ENCODE measurements at places on chromosomes 4 and X. TPM values are rescaled to one million over a fixed set of nuclear protein-coding genes. Genes with fewer than 3 reads are reported as not detected.

GUCY1A1 gene
- 0.08 TPM for total RNA-seq

NDST4 gene
- total RNA-seq: not detected

MGST2 gene
- total RNA-seq: 1.4 TPM

PRKG2 gene
- 0.15 TPM for total RNA-seq

SMAD1 gene
- 7.4 TPM for total RNA-seq

CCKAR gene
- not detected for total RNA-seq

MAGEC3 gene
- total RNA-seq: not detected

BMX gene
- total RNA-seq: 0.53 TPM

ARSJ gene
- total RNA-seq: 22.5 TPM

STATH gene
- total RNA-seq: not detected

GAGE1 gene
- total RNA-seq: not detected

PAPSS1 gene
- 124 TPM for total RNA-seq

AFF1 gene
- total RNA-seq: 8.3 TPM

AVPR2 gene
- total RNA-seq: 0.12 TPM

Measured in smooth muscle cell of the coronary artery (primary cell).